Glutamatergic neuron (in vitro differentiated cells): ENCODE measurements at places on chromosomes 4 and X.

- DNase-seq = no peak
Measured at GRCh38 chrX:97867266-97867665, 983.6 kb downstream of the RPA4 start.

DNA sequence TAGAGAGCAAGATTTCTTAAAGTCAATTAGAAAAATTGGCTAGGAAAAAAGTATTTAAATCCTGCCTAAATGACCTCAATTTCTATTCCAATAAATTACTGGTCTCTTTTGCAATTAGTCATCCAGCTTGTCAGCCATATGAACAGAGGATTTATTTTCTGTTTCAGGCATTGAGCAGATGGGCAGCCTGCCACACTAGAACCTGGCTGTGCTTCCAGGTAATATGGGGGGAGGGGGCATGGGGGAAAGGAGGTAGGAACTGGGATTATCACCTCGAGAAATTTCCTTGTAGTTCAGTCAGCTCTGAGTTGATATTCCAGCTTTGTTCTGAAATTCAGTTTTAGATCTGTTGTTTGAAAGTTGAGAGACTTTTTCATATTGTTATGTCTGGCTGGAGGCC is 206.3 kb upstream of the LCORL start:
- no peak for DNase-seq

DNA sequence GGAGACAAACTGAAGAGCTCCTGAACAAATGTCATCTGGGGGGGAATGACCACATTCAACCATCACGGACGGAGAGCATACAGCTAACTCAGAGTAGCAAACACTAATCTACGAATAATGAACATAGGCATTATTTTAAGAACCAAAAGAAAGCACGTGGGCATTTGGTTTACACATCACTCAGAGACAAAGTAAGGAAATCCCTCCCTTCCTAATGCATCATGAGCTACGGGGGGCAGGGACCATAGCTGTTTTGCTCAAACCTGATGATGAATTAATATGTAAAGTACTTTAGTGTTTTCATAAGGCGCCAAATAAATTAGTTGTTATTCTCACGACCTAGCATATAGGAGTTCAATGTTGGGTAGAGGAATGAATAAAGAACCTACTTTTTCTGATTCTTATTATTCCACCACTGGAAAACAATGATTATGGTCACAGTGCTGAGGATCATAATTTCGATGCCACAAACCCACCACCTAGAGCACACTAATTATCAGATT is 11.7 kb upstream of the TMEM156 start:
- DNase-seq = no peak

DNA sequence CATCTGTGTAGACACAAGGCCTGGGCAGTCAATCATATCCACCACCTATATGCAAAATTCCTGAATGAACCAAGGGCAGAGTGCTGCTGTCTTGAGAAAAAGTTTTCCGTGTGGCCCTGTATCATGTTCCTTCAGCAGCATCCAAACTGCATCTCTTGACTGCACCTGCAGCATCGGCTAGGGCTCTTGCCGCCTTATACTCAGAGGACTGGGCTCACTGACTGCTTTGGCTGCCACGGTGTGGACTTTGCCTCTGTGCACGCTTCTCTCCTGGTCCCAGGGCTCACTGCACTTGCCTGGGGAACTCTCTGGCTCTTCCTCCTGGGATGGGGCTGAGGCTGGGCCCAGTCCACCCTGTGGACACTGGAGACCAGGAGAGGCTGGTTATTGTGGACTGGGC is 39.5 kb upstream of the STS start:
- DNase-seq = no peak

GRCh38 chr4:19130866-19131265 is 1109.3 kb upstream of the LCORL start:
- no peak for DNase-seq

DNA sequence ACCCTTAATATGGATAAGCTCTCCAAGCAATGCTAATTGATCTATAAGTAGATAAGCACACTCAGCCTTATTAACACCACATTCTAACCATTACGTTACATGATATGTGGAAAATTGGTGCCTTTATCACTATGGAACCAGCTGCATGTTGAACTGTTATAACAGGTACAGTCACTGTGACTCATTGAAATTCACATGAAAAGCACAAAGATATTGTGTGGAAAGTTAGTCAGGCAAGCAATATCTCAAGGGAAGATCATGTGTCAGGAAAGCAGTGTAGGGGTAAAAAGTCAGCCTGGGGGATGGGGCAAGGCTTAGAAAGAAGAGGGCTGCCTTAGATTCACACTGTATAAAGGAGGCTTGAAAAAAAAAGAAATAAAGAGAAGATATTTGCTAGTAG is 313.7 kb upstream of the SMIM31 start:
- DNase-seq = no peak

DNA sequence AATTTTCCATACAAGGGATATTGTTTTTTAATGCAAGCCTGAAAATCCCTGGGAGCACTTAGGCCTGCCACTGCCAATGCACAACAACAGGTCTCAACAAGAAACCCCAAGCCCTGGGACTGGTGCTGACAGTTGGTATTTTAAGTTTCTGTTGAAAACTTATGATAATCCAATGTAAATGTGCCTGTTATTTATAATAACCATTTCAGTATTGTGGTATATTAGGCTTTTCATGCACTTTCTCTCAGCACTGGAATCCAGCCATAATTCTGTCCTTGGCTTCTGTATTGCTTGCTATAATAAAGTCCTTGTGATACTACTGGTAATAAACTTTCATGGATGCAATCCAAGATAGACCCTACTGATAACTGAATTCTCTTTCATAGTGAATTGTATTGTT is 218.9 kb downstream of the PCDH7 start:
- no peak for DNase-seq

DNA sequence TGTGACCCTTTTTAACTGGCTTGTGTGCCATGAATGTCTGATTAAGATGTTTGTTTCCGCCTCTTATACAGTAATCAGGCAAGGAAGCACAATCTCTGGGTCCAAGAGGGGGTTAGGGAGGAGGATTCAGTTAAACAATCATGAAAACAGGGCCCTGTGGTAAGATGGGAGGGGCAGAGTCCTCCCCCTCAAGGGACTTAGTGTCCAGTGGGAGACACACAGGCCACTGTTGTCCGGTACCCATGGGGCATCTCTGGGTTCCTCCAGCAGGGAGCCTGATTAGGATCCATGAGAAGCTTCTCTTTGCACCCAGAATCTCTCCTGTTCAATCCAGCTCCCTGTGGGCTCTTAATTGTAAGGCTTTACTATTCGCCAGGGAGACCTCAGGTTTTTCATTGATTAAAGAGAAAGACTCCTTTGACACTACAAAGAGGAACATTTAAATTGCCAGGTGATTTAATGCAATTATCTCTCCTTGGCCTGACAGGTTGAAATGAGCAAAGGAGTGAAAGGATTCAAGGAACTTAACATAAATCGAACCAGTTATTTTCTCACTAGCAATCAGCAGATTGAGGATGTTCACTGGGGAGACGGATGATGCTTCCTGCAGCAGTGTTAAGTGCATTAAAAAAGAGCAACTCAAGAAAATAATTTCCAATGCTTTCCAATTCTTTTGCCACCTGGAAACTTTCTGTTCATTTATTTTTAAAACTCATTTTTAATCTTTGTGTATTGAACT is 225.4 kb downstream of the PTTG2 start:
- DNase-seq = no peak

DNA sequence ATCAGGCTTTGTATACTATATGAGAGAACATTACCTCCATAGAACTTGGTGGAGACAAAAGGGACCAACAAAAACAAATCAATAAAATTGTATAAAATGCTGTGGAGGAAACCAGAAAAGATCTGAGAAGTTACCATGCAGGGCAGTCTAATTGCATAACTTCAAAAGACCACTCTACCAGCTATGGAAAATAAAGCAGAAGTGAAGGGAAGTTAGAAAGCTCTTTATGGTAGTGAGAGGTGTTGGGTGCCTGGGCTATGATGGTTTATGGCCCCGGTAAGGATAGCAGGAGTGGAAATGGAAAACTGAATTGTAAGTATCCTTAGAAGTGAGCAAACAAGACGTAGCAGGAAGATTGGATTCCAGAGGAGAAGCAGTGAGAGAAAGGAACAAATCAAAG is 3.1 kb downstream of the TMEM184C start:
- DNase-seq = no peak

- DNase-seq = no peak
Measured at GRCh38 chrX:64977051-64977450, 801 bp upstream of the ZC4H2 start.

GRCh38 chr4:102717448-102718092 is 43.2 kb downstream of the MANBA start:
- no peak for DNase-seq

- DNase-seq = no peak
Measured at GRCh38 chr4:184503869-184504300, 29.5 kb upstream of the IRF2 start.

DNA sequence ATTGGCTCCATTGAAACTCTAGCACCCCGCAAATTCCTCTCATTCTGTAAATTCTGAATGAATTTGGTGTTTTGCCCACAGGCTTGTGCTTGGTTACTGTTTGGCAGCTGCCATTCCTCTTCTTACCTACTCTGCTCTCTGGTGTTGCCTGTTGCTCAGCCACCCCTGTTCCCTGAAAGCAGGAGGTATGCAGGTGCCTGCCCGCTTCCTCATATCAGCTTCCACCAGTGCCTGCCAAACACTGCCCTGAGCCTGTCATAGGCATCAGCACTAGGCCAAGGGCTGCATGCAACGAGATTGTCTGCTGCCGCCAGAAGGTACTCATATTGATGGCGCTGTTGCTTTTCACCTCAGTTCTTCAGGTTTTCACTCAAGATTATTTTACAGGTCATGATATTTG is 978.1 kb downstream of the C4orf33 start:
- DNase-seq = no peak

- no peak for DNase-seq
Measured at GRCh38 chr4:145101091-145101490, 3.0 kb downstream of the ABCE1 start.

GRCh38 chrX:24019448-24019847 is 7.5 kb downstream of the KLHL15 start:
- no peak for DNase-seq
